A549 (cell line): ENCODE measurements at places on chromosomes 12 and 14. TPM values are rescaled to one million over a fixed set of nuclear protein-coding genes. Genes with fewer than 3 reads are reported as not detected.

DNA sequence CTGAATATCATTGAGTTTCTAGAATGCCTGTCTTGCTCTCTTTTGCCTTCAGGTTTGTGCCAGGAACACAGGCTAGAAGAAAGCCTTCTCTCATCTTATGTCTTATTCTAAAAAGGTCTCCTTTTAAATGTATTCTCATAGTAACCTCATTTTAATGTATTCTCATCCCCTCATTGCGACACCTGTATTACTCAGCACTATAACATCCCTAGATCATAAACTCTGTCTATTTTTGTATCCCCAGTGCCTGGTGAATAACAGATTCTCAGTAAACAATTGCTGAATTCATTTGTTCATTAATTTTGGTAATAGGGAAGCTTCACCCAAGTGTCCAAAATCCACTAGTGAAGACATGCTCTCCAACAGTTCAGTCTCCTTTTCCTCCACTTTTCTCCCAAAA lies 8.8 kb upstream of the LRRK2 start:
- DNase-seq, result no peak

GRCh38 chr12:117732761-117733548 lies 235.8 kb downstream of the KSR2 start:
- no peak for DNase-seq

GRCh38 chr14:89325959-89326358 lies 91.1 kb downstream of the FOXN3 start:
- no peak for DNase-seq

- DNase-seq, result no peak
These were observed 3.8 kb upstream of the SDSL start for GRCh38 chr12:113418213-113418879.

Gene FRMD6
- 18.2 to 18.8 TPM (median 18.8 TPM) in 3 replicates for polyA plus RNA-seq

Gene PPM1H
- polyA plus RNA-seq, result 6.8 to 7.8 TPM (median 7.8 TPM) in 3 replicates

Gene LBHD2
- polyA plus RNA-seq, result not detected in 3 replicates
